ENCODE measurements at places on chromosomes 4 and X.

GRCh38 chrX:9857575-9858474 is 71.6 kb downstream of the SHROOM2 start:
- DNase-seq, result no peak

DNA sequence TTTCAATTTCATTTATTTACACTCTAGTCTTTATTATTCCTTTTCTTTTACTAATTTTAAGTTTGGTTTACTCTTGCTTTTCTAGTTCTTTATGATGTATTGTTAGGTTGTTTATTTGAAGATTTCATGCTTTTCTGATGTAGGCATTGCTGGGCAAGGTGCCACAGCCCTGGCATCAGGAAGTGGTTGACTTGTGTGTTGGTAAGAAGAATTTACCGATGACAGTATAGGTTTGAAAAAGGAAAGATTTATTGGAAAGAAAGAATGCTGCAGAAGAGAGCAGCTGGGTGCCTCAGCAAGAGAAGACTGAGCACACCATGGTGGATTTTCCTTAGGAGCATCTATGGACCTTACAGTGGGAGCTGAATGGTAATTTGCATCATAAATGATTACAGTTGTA is 153.2 kb downstream of the KLF8 start:
- DNase-seq, result peak; percentile 31

DNA sequence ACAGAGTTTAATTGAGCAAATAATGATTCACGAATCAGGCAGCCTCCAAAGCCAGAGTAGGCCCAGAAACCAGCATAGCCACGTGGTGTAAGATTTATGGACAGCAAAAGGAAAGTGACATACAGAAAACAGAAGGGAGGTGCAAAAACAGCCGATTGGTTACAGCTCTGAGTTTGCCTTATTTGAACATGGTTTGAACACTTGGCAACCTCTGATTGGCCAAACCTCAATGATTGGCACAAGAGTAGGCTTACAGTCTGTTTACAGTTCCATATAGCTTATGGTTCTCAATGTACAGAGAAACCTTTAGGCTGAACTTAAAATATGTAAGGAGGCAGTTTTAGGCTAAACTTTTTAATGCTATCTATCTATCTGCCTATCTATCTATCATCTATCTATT is 394.8 kb downstream of the CFAP47 start:
- DNase-seq, result no peak

- DNase-seq, result no peak
These were observed 20.8 kb downstream of the ENPP6 start for GRCh38 chr4:184196730-184197385.

DNA sequence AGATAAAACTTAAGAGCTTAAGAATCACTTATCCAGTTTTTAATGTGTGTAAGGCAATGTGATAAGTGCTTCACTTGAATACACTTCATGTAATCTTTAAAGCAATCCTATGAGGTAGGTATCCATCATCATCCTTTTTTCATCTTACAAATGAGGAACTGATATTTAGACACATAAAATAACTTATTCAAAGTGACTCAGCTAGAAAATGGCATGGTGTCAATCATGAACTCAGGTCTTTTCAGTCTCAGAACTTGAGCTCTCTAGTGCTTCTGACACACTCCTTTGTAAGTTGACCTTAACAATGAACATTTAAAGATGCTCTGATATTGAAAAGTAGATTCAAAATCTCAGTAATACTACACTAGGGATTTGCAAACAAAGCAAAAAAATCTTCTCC is 224.8 kb upstream of the TEX13C start:
- no peak for DNase-seq

GRCh38 chrX:49761481-49761880 is 65.7 kb upstream of the PAGE1 start:
- peak; percentile 23 for DNase-seq

DNA sequence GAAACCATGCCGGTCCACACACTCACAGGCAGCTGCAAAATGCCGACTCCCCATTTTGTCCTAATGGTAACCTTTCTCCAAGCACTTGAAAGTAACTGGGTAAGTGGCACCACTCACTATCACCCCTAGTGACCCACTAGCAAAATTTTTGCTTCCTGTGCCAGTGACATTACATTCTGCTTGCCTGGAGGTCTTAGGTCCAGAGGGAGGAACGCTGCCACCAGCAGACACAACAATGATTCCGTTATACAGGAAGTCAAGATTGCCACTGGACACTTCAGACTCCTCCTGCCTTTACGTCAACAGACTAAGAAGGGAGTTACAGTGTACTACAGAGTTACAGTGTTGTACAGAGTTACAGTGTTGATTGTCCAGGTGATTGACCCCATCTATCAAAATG is 11.8 kb upstream of the TMEM192 start:
- DNase-seq, result no peak

GRCh38 chr4:77104791-77105540 is 29.2 kb upstream of the CCNI start:
- DNase-seq, result peak; percentile 5

DNA sequence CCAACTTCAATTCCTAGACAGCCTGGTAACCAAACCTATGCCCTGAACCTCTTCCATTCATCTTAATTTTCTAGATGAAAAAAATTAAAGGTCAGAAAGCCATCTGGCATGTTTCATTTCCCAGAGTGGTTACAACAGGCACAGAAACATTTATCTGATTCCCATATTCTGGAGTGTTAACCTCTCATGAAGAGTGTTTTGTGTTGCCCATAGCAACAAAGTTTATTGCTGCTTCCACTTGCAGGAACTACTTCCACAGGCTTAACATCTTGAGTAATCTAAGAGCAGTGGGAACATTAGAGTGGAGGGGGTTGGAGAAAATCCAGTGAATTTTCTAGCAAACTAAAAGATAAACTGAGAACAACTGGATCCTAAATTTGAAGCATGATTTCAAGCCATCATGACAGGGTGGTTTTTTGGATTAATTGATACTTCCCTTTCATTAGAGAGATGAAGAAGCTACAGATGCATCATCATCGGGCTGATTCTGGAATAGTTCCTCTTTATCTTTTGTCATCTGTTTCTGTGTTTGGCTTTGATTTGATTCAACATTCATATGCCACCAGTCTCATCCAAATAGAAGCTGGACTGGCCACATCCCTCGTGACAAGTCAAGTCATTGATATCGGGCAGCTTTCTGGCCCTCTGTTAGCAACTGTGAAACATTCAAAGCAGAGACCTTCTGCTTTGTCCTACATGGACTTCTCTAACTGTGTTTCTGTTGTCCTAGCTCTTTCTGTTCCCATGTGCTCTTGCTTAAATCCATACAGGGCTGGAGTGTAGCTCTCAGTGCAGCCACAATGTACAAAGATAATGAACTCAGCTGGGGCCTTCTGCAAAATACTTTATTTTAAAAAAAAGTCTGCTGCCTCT is 167.3 kb downstream of the MID1IP1 start:
- no peak for DNase-seq

Measured in CD4-positive, alpha-beta T cell treated with Interleukin-21 for 1 hour (primary cell).